ENCODE measurements at places on chromosomes 2 and 18.

- DNase-seq = no peak
These were observed 4.4 kb downstream of the DNMT3A start for GRCh38 chr2:25337276-25337675.

GRCh38 chr2:263774-264492, at the start of gene SH3YL1:
Gene SH3YL1, minus strand, starts transcription at chr2:264032. Its CDS starts 48 bp downstream, at chr2:263984.
- no peak for DNase-seq

DNA sequence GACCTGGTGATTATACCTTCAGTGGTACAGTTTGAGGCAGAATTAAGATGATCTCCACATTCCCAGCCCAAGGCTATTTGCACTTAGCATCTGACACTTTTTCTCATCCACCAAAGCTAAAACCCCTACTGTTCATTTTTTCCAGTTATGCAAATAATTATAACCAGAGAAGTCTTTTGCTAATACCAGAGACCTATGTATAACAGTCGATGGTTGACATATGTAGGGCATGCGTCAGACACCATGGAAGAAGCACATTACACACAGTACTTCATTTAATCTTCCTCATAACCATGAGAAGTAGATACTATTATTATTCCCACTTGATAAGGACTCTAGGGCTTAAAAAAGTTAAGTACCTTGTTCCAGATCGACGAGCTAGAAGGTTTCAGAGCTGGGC, 36.5 kb downstream of the AP1S3 start:
- peak; percentile 27 for DNase-seq

DNA sequence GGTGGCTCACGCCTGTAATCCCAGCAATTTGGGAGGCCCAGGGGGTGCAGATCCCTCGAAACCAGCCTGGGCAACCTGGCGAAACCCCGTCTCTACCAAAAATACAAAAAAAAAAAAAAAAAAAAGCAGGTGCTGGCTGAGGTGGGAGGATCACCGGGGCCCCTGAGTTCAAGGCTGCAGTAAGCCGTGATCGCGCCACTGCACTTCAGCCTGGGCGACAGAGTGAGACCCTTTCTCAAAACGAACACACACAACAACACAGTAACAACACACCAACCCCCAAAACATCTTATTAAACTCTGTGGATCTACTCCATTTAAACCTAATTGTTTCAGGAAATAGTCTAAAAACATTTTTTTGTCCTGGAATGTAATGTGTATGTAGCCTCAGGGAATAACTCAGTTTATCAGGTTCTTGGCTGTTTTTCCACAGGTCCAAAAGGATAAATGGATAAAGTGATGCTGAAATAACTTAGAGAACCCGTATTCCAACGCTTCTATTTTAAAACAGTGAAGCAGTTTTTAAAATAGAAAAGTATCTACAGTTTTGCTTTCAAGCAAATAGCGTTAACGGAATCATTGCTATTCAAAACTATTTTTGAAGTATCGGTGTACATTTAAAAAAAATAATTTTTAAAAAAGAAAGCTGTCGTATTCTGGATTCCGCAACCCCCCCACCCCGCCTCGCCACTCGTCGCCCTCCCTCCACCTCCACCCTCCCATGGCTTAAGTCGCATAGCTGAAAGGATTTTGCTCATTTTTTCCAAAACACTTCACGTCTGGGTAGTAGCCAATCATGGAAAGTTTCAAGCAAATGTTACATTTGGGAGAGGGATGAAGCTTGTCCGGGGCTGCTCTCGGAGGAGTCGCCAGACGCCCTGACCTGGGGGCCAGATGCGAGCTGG, 895 bp upstream of the GLS start:
- peak; percentile 46 for DNase-seq

GRCh38 chr2:196925768-196926561, 542 bp downstream of the PGAP1 start:
- peak; percentile 16 for DNase-seq

GRCh38 chr2:57180042-57180567, 866.5 kb upstream of the VRK2 start:
- peak; percentile 68 for DNase-seq

GRCh38 chr2:3184167-3184566, 193.5 kb downstream of the EIPR1 start:
- no peak for DNase-seq

- no peak for DNase-seq
These were observed 66.9 kb upstream of the SMAD2 start for GRCh38 chr18:47997338-47997780.

- DNase-seq = no peak
These were observed 131.0 kb upstream of the CTDP1 start for GRCh38 chr18:79548621-79548985.

DNA sequence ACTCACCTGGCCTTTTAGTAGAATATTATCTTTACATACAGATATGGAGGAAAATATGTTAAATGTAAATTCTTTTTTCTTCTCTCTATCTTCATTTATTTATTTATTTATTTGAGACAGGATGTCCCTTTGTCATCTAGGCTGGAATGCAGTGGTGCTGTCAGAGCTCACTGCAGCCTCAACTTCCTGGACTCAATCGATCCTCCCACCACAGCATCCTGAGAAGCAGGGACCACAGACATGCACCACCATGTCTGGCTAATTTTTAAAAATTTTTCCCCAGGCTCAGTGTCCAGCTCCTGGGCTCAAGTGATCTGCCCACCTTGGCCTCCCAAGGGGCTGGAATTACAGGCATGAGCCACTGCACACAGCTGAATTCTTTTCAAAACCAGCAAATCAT, 20.3 kb downstream of the KYNU start:
- no peak for DNase-seq

DNA sequence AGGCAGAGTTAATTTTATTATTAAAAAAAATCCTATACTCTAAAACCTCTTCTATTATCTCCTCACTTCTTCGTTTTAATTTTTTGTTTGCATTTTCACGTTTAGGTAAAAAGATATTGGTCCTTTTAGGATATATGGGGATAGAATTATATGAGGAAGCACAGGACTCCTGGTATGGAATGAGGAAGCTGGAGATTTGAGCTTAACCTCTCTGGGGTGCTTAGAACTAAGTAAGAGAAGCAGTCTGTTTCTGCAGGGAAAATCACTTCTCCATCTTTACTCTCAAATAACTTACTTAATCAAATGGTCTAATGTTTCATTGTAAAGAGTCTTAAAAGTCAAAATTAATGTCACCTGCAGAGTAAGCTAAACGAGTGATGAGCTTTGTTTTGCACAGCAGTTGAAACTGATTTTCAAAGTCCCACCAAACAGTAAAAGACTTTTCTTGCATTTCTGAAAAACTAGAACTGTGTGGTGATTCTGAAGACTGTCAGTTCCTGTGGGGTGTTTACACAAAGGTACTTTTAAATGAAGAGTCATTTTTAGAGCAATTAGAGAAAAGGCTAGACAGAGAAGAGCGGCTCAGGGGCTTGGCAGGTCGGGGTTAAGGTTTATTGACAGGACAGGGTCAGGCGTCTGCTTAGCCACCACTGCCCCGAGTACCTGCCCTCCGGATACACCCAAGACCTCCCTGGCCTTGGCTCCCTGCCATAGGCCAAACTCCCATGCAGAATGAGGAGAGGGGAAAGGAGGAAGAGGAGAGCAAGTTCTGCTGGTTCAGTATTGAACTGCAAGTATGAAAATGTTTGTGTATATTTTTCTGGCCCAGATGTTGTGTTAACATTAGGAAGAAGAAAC, 21.6 kb downstream of the METAP1D start:
- DNase-seq = no peak

- no peak for DNase-seq
These were observed 422.6 kb upstream of the LYPD1 start for GRCh38 chr2:133092571-133092970.

- no peak for DNase-seq
These were observed 465.8 kb upstream of the MEIS1 start for GRCh38 chr2:65969161-65969560.

DNA sequence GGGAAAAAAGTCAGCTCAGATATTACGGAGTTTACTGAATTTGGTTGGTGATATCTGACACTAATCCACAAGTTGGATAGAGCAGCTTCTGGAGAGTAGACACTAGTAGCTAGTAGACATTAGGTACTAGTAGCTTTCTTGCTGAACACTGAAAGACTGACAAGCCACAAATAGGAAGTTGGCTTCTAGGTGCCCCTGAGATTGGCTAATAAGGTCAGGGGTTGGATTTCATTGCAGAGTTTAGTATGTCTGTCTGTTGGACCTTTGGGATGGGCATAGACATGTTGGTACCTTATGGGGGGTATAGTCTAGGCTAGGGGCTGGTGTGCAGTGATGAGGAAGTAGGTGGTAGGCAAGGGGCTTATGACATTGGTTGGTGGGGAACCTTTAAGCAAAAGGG, 164.9 kb upstream of the LRRTM1 start:
- DNase-seq = no peak

DNA sequence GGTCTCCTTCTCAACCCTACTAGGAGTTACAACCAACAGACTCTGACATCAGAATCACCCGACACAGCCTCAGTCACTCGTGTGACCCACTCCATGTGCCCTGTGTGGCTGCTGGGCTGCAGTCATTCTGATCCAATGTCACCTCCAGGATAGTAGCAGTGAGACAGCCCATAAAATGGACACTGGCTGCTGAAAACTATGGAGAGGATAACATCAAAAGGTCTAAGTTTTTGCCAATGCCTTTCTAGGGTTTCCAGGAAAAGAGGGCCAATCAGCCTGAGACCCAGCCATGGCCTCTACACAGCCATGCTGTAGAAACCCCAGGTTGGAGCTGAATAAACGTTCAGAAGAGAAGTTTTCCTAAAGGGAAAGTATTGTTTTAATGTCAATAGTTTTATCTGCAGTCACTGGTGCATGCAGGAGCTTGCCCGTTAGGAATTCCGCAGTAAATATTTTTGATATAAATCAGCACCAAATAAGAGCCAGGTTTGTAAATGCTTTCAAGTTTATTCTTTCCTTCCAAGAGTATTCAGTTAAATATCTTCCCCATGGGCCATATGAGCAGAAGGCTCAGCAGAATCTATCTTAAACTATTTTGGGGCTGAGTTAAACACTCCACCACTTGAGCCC, 92.2 kb upstream of the PID1 start:
- DNase-seq = peak; percentile 35

DNA sequence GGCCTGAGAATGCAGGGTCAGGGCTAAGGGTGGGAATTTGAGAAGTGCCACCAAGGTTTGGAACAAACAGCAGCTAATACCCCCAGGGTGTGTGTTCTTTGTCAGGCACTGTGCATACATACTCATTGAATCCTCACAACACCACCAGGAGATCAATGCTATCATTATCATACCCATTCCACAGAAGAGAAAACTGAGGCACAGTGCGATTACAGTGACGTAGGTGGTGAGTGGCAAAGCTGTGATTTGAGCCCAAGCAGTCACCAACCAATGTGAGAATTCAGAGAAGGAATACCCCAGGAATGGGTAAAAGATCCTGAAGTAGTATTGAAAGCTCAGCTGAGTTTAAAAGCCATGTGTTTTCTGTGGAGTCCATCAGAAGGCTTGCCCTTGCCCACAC, 281.6 kb upstream of the MGAT5 start:
- no peak for DNase-seq

DNA sequence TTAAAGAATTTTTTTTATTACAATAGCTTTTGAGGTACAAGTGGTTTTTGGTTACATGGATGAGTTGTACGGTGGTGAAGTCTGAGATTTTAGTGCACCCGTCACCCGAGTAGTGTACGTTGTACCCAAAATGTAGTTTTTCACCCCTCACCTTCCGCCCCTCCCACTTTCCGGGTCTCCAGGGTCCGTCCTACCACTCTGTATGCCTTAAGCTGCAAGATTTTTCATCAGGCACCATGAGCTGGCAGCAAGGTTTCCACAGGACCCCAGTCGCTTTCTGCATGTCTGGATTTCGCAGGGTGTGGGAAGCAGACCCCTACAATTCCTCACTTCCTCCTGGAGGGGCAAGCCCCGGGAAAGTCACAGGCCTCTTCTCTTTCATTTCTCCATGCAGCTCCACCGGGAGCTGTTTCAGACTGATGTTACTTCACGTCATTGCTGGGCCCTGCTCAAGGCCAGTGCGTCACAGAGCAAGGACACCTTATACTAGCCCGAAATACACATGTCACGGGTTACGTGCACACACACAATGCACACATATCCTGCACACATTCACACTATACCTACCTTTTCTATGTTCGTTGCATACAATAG, 179.1 kb downstream of the ZFP36L2 start:
- DNase-seq = no peak

- no peak for DNase-seq
These were observed 467.6 kb upstream of the HS6ST1 start for GRCh38 chr2:128786316-128786715.

- no peak for DNase-seq
These were observed 429.1 kb upstream of the PKDCC start for GRCh38 chr2:41618754-41619153.
